Jurkat, Clone E6-1 (cell line): ENCODE measurements at places on chromosomes 2 and 18.

GRCh38 chr18:76453932-76454331 lies 41.1 kb downstream of the ZNF516 start:
- no peak for DNase-seq

- DNase-seq = no peak
Observed at GRCh38 chr18:34028324-34028723, 196.4 kb downstream of the NOL4 start.

DNA sequence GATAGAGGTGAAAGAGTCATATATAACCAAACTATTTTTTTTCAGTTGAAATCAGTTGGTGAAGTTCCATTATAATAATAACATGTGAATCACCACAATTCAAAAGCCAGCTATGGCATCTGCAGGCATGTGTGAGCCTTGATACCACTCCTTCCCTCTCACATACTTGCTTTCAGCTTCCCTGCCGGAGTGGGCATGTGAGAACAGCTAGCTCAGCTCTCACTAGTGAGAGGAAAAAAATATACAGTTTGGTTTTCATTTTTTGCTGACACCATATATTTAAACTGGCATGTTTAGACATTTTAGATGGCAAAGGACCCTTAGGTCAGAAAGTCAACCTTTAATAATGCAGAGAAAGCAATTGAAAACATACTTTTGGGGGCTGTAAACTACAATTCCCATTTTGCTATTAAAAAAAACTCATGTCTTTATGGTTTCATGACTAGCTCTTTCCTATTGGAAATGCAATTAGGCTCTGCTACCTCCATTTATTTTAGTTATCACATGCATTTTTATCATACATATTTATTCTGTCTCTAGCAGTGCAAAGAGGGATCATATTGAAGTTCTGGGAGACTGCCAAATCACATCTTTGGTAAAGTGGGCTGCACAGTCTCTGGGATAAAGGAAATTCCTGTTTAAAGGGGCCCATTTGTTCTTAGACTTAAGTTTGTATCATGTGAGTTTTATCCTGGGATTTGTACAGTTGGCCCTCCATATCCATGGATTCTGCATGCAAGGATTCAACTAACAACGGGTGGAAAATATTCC lies 33.2 kb upstream of the SLC40A1 start:
- no peak for DNase-seq

GRCh38 chr2:69054431-69054830 lies 41.5 kb downstream of the ANTXR1 start:
- peak; percentile 34 for DNase-seq

- no peak for DNase-seq
Observed at GRCh38 chr18:74500372-74500771, 4.2 kb downstream of the CNDP2 start.

GRCh38 chr18:58871514-58872420 lies 7.1 kb downstream of the ZNF532 start:
- no peak for DNase-seq

DNA sequence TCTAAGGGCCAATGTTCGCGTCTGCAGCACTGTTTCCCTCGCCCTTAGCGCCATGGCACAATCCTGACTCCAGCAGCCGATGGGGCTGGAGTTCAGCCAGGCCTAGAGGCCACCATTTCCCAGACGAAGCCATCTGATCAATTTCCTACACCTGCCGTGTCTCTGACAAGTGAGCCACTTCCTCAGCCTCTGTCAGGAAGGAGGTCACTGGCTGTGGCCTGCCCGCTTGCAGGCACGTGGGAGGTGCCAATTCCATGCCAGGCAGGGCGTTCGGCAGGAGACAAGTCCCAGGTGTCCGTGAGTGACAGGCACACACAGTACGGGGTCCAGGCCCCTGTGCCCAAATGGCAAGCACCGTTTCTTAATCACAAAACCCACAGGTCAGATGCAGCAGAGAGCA lies 234.5 kb downstream of the TWIST2 start:
- no peak for DNase-seq

GRCh38 chr2:23900541-23901322 lies 26.2 kb downstream of the ATAD2B start:
- DNase-seq = no peak

DNA sequence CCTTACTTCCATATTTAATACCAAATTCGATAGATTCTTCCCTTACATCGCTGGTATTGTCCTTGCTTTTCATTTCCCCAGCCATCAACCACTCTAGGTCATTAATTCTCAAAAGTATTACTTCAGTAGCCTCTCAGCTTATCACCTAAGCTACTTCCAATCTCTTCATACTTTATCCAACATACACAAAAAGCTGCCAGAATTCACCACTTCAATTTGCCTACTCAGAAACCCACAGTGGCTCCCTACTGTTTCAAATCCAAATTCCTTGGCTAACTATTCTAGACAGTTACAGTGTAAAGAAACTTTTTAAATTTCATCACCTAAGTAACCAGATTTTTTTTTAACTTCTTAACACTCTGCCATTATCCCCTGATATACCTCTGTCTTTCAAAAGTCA lies 4.7 kb downstream of the SLC25A12 start:
- no peak for DNase-seq

DNA sequence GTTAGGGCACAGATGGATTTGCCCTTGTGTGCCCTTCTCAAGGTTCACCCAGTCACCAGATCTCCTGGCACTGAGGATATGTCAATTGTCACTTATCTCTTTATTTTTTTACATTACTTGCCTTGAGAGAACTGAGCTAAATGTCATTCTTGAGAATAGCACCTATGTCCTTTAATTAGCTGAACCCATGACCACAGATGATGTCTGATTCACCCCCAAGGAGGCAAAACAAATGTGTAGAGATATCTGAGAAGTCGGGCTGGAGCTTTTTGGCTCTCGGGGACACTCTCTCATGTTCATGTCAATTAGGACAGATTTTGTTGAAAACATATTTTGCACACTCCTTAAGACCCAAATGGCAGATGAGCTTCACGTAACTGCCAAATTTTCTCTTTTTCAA lies 171.4 kb upstream of the LRRTM1 start:
- no peak for DNase-seq

- no peak for DNase-seq
Observed at GRCh38 chr2:217618744-217619143, 384.1 kb downstream of the TNS1 start.

GRCh38 chr18:38115201-38115600 lies 549.6 kb upstream of the CELF4 start:
- no peak for DNase-seq

DNA sequence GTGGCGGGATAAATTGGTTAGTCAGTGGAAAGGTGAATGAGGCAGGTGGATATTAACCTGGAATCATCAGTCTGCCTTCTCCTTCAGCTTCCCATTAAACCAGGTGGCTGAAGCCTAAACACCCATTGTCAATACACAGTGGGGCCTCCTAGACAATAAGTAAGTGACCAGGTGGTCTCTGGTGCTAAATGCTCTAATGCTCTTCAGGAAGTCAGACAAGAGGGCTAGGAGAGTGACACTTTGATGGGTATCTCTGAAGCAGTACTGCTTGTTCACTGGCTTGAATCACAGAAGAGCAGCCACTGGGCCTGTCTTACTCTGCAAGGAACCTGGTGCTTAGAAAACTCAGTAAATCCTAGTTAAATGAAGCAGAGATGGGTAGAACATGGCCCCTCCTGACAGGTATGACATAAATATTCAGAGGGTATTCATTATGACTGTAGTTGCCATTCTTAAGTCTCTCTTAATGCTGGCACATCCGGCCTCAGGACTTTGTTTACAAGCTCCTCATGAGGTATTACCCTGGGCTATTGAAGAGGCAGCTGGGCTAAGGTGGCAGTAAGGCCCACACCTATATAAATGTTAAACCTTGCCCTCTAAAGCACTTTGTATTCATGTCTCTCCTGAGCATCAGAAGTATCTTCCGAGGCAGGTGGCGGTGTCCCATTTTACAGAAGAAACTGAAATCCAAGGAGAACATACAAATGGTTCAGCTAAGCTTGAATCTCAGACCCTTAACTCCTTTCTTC lies 104.9 kb downstream of the NCK2 start:
- DNase-seq = no peak

- DNase-seq = no peak
Observed at GRCh38 chr2:108621687-108622681, 87.7 kb downstream of the LIMS1 start.
